Cerebellar nuclear complex (tissue), 1 donor: ENCODE measurements at places on chromosomes 1 and 21.
A peak's percentile ranks its signal among the peaks of the same experiment; 100 is the strongest.

DNA sequence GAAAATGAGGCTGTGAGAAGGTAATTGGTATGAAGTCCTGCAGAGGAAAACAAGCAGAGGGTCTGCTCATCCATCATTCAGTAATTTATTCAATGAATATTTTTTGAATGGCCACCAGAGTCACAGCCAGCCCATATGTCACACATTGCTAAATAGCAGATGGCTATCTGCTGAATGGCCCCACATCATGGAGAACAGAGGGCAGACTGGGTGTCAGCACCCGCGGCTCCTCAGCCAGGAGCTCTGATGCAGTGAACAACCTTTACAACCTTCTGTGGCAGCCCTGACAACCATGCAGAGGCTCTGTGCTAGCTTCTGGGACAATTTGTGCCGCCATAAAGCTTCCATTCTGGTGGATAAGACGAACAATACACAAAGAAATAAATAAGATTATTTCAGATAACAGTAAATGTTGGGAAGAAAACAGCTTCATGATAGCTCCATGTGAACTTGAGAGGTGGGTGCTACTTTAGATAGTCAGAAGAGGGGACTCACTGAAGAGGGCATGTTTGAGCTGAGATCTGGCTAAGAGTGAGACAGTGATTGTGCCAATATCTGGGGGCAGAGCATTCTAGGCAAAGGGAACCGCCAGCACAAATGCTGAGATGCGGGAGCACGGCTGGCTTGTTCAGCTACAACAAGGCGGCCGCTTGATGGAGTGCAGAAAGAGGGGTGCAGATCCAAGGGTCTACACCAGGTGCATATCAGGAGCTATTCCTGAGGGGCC, 2.8 kb upstream of the C1orf210 start:
- peak; percentile 26 for DNase-seq

DNA sequence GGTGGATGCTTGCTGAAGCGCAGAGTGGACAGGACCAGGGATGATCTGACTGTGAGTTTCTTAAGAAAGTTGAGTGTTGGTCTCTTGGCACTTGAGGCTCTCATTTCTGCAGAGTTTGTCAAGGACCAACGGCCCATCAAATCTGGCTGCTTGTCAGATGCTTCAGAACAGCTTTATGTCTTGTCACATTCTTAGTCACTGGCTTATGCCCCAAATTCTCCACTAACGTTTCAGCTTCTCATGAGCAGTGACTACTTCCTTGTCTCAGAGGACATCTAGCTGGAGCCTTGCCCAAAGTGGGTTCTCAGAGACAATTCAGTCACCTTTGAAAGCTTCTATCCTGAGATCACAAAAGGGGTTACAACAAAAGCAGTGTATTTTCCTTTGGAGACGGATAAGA, 92.3 kb downstream of the ST6GALNAC5 start:
- no peak for DNase-seq

DNA sequence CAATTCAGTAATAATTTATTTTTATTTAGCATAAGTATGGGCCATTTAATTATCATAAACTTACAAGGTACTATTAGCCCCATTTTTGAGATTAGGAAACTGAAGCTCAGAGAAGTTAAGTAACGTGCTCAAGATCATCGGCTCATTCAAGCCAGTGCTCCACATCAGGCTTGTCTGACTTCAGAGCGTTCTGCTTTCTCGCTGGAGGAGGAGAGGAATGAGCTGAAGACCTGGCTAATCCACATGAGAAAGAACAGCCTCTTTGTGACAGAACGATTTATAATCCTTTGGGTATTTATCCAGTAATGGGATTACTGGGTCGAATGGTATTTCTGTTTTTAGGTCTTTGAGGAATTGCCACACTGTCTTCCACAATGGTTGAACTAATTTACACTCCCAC, 39.7 kb downstream of the DDX20 start:
- DNase-seq = no peak

- DNase-seq = no peak
Observed at GRCh38 chr1:154620751-154621150, 12.8 kb upstream of the ADAR start.

DNA sequence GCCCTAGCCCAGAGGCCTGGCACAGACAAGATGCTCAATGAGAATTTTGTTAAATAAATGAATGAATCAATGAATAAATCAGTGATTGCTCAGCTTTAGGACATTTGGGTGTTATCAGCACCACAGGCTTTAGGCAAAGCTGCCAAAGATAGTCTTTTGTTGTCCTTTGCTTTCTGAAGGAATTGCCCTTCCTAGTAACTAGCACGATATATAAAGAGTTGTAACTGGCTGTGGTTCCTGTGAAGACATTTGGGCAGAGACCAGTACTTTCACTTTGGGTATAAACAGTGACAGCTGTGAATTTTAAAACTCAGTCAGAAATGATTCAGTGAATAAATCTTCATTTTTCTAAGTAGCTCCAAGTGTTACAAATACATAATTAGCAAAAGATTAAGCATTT, 13.3 kb downstream of the RNU5D-1 start:
- no peak for DNase-seq
